ENCODE measurements at places on chromosomes 1 and 21. TPM values are rescaled to one million over a fixed set of nuclear protein-coding genes. Genes with fewer than 3 reads are reported as not detected.

ZMYM4 gene
- 70.1 TPM for total RNA-seq

ASCL5 gene
- total RNA-seq = not detected

EPS8L3 gene
- not detected for total RNA-seq

PDPN gene
- 35.1 TPM for total RNA-seq

RNF2 gene
- total RNA-seq = 18.6 TPM

CCDC17 gene
- total RNA-seq = 3.9 TPM

DNA sequence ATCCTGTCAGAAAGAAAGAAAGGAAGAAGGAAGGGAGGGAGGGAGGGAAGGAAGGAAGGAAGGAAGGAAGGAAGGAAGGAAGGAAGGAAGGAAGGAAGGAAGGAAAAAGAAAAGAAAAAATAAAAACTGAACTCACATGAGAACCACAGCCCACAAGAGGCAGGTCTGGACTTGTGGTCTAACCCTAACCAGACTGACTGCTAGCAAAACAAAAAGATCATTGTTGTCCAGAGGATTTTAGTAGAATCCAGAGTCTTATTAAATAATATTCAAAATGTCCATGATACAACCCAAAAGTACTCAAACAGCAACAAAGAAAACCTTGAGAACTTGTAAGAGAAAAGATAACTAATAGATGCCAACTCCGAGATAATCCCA is 4.7 kb upstream of the ITGB2 start:
- H3K4me3 ChIP-seq = peak overlapping the region; percentile 22
- H3K27me3 ChIP-seq = no peaks in the 10 kb centered on the region
- peak overlapping the region; percentile 81 for H3K27ac ChIP-seq
- DNase-seq = no peak

DNA sequence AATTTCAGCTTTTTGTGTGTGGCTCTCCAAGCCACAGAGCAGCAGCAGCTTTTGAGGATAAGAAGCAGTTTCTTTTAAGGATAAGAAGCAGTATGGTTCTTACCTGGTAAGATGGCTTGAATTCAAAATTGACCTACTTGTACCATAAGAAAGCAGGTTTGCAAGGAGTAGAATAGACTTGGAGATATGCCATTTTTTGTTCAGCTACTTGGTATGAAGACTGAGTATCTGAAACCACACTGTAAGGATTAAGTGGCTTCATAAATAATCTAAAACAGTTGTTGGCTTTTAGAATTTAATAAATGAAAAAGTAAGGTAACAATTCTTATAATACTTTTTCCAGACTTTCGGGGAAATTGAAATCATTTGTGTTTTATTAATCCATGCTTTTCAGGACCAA is 74.2 kb downstream of the ATF6 start:
- DNase-seq = no peak
- H3K27me3 ChIP-seq = no peaks in the 10 kb centered on the region
- peaks cover 28% of the 10 kb centered on the region for H3K36me3 ChIP-seq

GRCh38 chr1:181173761-181174447 is 85.4 kb downstream of the IER5 start:
- no peak overlapping the region for H3K27ac ChIP-seq
- no peak for DNase-seq
- H3K36me3 ChIP-seq = no peaks in the 10 kb centered on the region
- no peaks in the 10 kb centered on the region for H3K4me1 ChIP-seq

DNA sequence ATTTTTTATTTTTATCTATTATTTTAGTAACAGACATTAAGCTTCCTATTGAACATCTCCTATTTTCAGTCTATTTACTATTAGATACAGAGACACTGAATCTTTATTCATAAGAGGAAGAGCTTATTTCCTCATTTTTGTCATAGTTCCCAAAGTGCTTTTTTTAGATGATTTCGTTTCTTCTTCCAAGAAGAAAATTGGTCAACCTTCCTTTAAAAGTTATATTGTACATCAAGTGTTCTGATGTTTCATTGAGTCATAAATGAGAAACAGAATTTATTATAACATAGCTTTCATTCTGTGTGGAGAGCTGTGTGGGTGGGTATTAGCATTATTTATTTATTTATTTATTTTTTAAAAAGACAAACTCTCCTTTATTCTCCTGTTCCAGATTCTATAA is 50.6 kb upstream of the BACH1 start:
- no peak overlapping the region for H3K27ac ChIP-seq
- no peaks in the 10 kb centered on the region for H3K4me1 ChIP-seq
- H3K27me3 ChIP-seq = no peaks in the 10 kb centered on the region
- no peaks in the 10 kb centered on the region for H3K36me3 ChIP-seq
- no peak overlapping the region for H3K4me3 ChIP-seq

DNA sequence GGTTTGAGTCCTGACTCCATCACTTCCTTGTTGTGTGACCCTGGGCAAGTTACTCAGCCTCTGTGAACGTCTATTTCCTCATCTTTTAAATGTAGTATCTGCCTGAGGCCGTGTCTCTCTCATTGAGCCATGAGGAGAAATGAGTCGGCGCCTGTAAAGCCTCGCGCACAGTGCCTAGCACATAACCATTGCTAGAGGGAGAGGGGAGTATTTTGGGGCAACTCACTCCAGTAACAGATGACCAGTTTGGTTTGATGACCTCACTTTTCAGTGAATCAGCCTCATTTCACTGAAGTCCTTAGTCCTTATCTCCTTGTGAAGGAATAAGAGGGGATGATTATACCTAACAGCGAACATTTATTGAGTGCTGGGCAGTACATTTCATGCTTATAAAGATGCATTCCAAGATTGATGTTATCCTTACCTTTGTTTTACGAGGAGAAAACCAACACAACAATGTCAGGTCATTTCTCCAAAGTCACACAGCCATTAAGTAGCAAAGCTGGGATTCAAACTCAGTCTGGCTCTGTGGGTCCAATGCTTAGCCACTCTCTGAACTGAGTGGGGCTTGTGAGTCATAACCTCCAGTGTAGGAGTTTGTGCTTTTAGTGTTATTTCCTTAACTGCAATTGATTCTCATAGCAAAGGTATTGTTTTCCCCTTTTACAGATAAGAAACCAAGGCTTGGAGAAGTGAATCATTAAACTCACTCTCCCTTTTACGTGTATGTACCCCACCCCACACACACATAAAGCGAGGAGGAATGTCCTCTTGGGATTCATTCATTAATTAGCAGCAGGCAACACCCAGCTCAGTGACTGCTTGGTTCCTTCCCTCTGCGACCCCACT is 25.9 kb downstream of the KCNC4 start:
- H3K27ac ChIP-seq = no peak overlapping the region
- H3K4me3 ChIP-seq = no peak overlapping the region
- DNase-seq = peak; percentile 70
- H3K4me1 ChIP-seq = no peaks in the 10 kb centered on the region

GRCh38 chr1:23913212-23913880 is at the start of gene CNR2:
Gene CNR2, minus strand, starts transcription at chr1:23913362. Its CDS starts 37,745 bp downstream, at chr1:23875617.
- H3K4me1 ChIP-seq = peaks cover 6% of the 10 kb centered on the region
- no peaks in the 10 kb centered on the region for H3K36me3 ChIP-seq
- H3K4me3 ChIP-seq = no peak within 1 kb of the TSS
- H3K27me3 ChIP-seq = no peaks in the 10 kb centered on the region
- H3K27ac ChIP-seq = no peak within 1 kb of the TSS

Data from MCF 10A (cell line).